CD4-positive, alpha-beta T cell treated with Interleukin-4 for 1 hour (primary cell): ENCODE measurements at places on chromosomes 5 and 9.

DNA sequence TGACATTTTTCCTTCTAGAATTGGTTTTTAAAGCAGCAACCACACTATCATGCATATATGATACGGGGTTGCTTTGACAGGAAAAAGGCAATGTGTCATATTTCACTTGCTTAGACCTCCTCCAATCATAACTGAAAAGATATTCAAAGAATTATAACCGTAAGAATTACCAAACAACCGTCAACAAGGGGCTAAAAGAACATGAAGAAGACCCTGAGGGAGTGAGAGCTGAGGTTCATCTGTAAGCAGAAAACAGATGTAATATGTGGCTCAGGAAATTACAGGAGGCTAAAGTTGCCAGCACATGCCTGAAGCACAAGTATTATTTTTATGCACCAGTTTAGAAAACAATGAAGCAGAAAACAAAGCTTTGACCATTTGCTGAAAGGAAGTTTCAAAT lies 78.9 kb downstream of the APBA1 start:
- no peak for DNase-seq

- DNase-seq: no peak
Observed at GRCh38 chr5:109694451-109694891, 4.7 kb downstream of the MAN2A1 start.

DNA sequence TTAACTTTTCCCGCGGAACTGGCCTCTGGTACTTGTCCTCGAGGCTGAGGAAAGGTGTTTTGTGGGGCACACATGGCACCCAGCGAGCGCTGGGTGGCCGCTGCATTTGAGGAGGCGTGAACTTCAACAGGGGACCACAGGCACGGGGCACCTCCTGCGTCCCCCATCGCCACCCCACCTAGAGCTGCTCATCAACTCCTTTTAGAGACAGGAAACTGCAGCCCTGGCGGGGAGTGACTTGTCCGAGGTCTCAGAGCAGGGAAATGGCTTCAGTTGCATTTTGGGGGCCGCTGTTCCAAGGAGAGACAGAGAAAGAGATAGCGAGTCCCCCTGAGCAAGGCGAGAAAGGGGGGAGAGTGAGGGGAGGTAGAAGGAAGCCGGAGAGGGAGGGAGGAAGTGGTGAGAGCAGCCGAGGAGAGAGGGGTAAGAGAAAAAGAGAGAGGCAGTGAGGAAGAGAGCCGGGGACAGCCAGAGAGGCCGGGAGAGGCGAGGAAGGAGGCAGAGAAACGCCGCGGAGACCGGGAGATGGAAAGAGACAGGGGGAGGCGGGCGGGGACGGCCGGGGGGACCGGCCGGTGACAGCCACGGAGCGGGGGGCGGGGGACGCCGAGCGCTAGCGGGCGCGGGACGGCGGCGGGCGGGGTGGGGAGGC lies 12.5 kb upstream of the LHX2 start:
- DNase-seq: no peak

- DNase-seq: no peak
Observed at GRCh38 chr5:80917631-80918030, 42.5 kb upstream of the RASGRF2 start.

GRCh38 chr5:139686706-139687441 lies 38.7 kb downstream of the CXXC5 start:
- no peak for DNase-seq

DNA sequence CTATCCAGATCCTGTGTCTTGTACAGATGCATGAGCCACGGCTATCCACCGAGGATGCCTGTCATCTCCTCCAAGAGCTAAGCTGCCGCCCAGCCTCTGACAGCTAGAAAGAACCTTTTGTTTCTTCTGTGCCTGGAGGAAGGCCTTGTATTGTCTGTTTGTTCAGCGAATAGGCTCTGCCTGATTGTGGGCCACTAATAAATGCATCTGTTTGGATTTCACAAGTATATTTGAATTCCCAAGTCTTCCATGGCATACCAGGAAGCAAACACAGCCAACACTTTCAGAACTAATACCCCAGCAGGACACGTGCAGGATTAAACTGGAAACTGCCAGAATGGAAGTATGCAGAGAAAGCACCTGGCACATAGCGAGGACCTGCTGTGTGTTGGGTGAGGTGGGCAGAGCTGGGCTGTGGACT lies 92.7 kb upstream of the NEURL1B start:
- no peak for DNase-seq

DNA sequence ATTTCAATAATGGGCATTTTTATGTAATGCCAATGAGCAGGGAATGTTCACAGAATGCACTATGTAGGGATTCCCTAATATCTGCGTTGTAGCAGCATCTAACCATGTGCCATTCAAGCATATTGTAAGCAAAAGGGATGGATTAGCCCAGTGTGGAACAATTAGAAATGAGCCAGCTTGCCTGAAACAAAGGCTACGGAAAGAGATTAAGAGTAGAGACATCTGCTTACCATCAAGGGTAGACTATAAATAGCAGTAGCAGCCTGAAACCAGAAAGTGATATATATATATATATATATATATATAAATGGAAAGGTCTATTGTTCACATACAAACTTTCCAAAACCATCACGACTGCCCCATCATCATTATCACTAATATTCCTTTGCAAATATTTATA lies 31.9 kb upstream of the CEP120 start:
- DNase-seq: no peak

DNA sequence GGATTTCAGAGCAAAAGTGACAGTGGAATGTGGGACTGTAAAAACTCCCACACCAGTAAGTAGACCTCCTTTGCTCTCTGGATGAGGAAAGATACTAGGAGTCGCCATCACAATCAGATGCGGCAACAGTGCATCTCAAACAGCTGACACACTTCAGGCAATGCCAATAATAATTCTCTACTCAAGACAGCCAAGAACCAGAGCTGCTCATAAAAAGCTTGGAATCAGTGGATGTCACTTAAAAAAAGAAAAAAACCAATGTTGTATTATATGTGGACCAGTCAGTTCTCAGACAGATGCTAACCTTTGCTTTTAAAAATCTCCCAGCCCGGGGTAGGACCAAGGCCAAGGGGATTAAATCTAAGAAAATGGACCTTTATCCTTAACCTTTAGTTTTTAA lies 185.0 kb downstream of the GNA14 start:
- DNase-seq: no peak

DNA sequence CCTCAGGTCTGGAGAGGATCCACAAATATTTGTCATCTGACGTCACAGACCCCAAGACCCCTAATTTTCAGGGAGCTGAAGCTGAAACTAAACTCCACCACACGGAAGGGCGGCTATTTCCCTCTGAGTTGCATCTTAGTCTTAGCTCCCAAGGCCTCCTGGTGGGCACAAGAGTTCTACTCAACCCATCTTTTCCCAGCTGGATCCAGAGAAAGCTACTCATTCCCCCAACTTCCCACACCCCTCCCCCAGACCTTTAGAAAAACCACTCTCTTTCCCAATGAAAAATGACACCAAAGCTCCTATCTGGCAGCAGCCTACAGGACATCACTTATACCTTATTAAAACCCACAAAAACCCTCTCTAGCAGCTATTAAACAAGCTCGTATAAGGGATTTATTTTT lies 67.1 kb upstream of the SLC1A1 start:
- no peak for DNase-seq

DNA sequence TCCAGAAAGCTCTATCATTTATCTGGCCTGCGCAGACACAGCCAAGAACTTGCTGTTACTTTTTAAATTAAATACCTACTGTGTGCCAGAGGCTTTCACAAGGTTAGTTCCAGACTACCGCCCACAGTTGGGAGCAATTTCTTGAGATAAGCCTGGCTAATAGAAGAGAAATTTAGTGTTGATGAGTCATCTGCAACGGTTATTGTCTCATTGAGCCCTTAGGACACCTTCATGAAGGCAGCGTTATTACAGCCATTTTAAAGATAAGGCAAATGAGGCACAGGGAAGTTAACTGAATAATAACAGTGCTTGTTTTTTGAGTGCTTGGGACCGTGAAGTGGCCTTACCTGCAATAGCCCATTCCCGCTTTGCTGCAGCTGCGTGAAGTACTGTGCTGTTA lies 292.9 kb upstream of the MSX2 start:
- no peak for DNase-seq

DNA sequence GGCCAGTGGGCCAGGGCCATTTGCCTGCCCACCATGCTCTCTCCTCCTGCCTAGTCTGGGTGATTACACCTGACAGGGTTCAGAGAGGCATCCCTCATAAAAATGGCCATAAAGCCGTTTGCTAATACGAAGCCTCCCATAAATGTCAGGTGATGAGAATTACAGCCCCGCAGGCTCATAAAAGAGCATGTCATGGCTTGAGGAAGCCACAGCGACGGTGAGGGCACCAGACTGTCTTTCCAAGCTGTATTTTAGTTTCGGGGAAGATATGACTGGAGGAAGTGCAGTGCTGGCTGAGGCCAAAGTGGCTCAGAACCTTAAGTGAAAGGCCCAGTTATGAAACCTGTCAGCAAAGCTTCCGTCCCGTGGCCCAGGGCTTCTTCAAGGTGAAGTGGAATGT lies 18.5 kb upstream of the TCERG1 start:
- no peak for DNase-seq
